ENCODE measurements at places on chromosomes 5 and 9.

GRCh38 chr5:172956228-172956627, 3.0 kb upstream of the RPL26L1 start:
- DNase-seq = no peak

- DNase-seq = no peak
Observed at GRCh38 chr5:175820230-175820629, 51.1 kb upstream of the CPLX2 start.

DNA sequence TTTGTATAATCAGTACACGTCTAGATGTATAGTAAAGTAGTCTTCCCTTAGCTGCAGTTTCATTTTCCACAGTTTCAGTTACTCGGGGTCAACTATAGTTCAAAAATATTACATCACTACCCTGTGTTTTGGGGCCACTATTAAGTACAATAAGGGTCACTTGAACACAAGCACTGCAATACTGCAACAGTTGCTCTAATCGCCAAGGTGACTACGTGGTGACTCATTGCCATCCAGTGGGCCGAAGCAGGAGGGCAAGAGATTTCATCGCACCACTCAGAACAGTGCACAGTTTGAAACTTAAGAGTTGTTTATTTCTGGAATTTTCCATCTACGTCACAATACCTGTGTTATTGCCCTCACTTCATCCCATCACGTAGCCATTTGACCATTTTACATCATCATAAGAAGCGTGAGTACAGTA, at the start of gene ARL14EPL:
ARL14EPL (plus strand) TSS at position 379 of the 424 bp plus-strand sequence. CDS start 18,994 bp downstream, outside the sequence.
- DNase-seq = no peak

GRCh38 chr9:126564716-126565115, 49.0 kb upstream of the LMX1B start:
- DNase-seq = no peak

DNA sequence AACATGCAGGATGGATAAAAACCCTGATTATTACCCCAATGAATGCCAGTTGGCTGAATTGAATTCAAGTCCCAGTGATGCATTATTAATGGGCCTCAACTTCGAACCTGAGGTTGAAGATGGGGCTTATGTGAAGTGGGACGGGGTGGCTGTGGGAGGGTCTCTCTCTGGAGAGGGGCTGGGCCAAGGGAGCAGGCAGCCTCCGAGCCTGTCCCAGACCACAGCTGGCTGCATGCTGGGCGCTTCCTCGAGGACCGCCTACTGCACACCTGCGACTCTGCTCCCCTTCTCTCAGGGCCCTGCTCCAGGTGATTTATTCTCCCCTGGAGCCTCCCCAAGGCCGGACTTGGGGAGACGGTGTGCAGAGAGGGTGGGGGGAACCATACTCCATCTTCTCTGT, 568.3 kb downstream of the CCDC171 start:
- DNase-seq = no peak

GRCh38 chr5:106311230-106311915, 1359.4 kb downstream of the EFNA5 start:
- DNase-seq = no peak

DNA sequence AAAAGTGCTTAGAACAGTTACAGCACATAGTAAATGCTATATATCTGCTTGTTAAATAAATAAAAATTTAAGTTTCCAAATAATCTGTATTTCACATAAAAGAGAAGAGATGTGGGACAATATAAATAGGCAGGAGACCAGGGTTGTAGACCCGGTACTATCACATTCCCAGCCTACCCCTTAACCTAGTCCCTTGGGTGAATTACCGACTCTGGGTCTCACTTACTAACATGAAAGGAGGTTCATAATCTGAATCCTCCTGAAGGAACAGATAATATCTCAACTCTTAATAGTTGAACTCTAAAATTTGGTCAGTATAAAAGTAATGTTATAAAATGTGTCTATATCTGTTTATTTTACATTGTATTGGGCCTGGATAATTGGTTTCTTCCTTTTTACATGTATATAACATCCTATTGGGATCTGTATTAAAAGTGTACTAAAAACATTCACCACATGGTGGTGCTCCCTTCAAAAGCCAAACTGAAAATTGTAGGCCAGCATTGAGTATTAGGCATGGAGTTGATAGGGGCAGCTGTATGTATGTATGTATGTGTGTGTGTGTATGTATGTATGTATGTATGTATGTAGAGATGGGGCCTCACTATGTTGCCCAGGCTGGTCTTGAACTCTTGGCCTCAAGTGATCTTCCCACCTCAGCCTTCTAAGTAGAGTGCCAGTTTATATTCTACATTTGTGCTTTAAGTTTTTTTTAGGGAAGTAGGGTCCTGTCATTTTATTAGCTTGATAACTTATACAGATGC, 64.2 kb upstream of the ABL1 start:
- peak; percentile 6 for DNase-seq
